Eye (tissue), 1 donor: ENCODE measurements at places on chromosomes 4 and X.

- no peak for DNase-seq
Observed at GRCh38 chr4:89270792-89271191, 36.8 kb downstream of the GPRIN3 start.

DNA sequence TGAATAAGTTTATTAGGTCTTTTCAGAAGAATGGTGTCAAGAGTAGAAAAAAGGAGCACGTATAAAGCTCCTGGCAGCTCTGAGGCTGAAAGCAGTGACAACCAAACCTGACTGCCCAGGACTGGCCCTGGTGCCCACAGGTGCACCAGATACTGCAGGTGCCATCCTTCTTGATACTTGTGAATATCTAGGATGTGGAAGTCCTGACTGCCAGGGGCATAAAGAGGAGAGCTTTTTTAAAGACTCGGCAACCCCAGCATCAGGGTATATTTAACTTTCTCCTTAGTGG lies 60.7 kb downstream of the TMEM150C start:
- no peak for DNase-seq

GRCh38 chr4:16607241-16608066 lies 291.0 kb downstream of the LDB2 start:
- DNase-seq = no peak

- DNase-seq = no peak
Observed at GRCh38 chrX:50045823-50046222, 123.4 kb downstream of the CLCN5 start.
